ENCODE measurements at places on chromosomes 3 and 15.

GRCh38 chr3:49500732-49501609, 30.9 kb downstream of the DAG1 start:
- no peak for DNase-seq

DNA sequence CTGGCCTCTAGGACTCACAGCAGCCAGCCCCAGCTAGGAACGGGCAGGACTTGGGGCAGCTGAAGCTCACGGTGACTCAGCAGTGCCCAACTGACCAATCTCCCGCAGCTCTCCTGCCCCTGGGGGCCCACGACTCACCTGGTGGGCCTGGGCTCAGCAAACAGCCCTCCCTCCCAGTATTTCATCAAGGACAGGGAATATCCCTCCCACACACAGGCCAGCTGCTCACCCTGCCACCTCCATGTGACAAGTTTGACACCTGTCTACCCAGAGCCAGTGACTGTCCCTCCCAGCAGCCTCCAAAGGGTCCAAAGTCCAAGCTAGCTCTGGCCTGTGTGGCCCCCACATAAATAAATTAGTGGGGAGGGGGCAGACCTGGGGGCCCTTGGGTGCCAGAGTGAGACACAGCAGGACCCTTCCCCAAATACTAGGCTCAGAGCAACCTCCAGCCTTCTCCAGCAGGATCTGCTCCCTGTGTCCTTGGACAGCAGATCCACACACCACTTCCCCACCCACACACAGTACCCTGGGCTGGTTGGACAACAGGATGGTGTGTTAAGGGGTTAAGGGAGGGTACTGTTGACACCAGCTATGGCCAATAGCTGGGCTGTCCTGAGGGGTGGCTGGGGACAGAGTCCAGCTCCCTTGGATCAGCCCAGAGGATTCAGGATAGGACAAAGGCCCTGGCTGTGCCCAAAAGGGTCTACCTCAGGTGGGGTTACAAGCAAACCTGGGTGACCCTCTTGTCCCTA, 4.3 kb downstream of the GNAT1 start:
- DNase-seq, result no peak

DNA sequence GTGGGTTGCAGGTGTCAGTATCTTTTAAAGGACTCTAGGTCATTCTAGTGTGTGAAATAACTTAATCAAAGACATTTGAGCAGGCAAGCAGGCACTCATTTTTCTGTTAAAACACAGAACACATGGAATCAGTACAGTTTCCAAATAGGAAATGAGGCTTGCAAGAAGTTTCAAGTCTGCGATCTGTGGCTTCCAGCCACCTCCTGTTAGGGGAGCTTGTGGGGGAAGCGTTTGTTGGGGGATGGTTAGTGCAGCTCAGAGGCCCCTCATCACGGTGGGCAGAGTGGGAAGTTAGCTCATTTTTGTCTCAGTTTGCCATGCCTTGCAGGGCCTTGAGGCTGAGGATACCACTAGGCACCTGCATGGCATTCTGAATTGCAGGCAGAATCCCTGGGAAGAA, 59.9 kb downstream of the SLC6A11 start:
- no peak for DNase-seq

DNA sequence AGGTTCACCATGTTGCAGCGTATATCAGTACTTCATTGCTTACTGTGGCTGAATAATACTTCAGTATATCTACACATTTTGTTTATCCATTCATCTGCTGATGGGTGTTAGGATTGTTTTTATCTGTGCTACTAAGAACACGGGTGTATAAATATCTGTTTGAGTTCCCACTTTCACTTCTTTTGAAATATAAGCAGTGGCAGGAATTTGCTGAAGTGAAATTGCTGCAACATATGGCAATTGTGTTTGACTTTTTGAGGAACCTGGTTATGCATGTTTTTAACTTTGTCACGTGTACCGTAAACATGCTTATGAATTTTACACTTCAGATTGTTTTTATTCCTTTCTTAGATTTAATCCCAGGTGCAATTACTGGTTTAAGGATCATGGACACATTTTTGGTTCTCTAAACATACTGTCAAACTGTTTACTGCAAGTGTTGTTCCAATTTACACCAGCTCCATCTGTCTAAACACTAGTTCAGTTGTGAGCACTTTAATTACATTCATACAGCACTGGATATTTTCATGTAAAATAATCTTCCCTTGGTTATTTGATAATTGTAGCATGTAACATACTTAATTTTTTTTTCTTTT, 23.1 kb downstream of the TRAK1 start:
- DNase-seq, result no peak

- no peak for DNase-seq
Observed at GRCh38 chr3:1942781-1943180, 155.9 kb upstream of the CNTN4 start.

- DNase-seq, result no peak
Observed at GRCh38 chr3:102714567-102714966, 279.8 kb downstream of the ZPLD1 start.

GRCh38 chr3:157794771-157795170, 291.6 kb upstream of the VEPH1 start:
- no peak for DNase-seq

- DNase-seq, result no peak
Observed at GRCh38 chr15:94335616-94336015, 104.3 kb downstream of the MCTP2 start.

DNA sequence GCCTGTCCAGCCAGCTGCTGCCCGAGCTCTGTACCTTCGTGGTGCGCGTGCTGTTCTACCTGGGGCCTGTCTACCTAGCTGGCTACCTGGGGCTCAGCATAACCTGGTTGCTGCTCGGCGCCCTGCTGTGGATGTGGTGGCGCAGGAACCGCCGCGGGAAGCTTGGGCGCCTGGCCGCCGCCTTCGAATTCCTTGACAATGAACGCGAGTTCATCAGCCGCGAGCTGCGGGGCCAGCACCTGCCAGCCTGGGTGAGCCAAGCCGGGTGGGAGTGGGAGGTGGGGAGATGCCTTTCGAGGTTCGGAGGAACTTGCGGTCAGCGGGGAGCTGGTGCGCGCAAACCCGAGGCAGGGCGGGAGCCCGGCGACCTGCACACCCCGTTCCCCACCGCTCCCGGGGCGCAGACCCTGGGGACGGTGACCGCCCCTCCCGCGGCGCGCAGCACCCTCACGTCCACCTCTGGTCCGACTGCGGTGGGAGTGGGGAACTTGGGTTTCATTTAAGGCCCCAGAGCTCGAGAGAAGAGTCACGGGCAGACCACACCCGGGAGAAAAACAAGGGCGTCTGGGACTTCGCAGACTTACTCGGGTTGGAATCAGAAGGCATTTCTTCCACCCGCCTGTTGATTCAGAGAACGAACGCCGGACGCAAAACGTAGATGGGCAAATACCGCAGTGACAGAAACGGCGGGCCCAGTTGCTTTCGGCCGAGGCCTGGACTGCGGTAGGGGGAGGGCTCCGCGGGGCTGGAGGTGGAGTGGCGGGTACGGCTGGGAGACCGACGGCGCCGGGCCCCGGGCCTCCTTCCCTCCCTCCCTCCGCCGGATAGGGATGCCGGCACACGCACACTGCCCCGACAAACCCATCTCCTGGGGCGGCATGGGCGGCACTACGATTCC, 708 bp downstream of the ESYT3 start:
- DNase-seq, result no peak

- no peak for DNase-seq
Observed at GRCh38 chr3:100045696-100046095, 68.6 kb downstream of the FILIP1L start.

GRCh38 chr15:29051422-29051821, 165.6 kb downstream of the APBA2 start:
- no peak for DNase-seq

- no peak for DNase-seq
Observed at GRCh38 chr15:76996526-76997401, 1.8 kb downstream of the PSTPIP1 start.

GRCh38 chr15:53984221-53984620, 6.0 kb downstream of the UNC13C start:
- DNase-seq, result no peak
